ENCODE measurements at places on chromosomes 12 and 14. TPM values are rescaled to one million over a fixed set of nuclear protein-coding genes. Genes with fewer than 3 reads are reported as not detected.

The BEGAIN gene
- total RNA-seq = 1.4 TPM

The TXNRD1 gene
- total RNA-seq = 477 TPM

The ACRBP gene
- total RNA-seq = not detected

- DNase-seq = no peak
- no peak overlapping the region for H3K27ac ChIP-seq
- no peaks in the 10 kb centered on the region for H3K4me1 ChIP-seq
- no peak overlapping the region for H3K4me3 ChIP-seq
These were observed 48.8 kb upstream of the CHST11 start for GRCh38 chr12:104407922-104408321.

GRCh38 chr12:89267404-89267803 is 84.9 kb downstream of the DUSP6 start:
- H3K36me3 ChIP-seq = no peaks in the 10 kb centered on the region
- H3K4me1 ChIP-seq = peaks cover 9% of the 10 kb centered on the region
- H3K27me3 ChIP-seq = no peaks in the 10 kb centered on the region

- no peak overlapping the region for H3K4me3 ChIP-seq
- peaks cover 17% of the 10 kb centered on the region for H3K27me3 ChIP-seq
- peaks cover 15% of the 10 kb centered on the region for H3K36me3 ChIP-seq
- H3K4me1 ChIP-seq = no peaks in the 10 kb centered on the region
- DNase-seq = no peak
- no peak overlapping the region for H3K27ac ChIP-seq
These were observed 421 bp downstream of the RTL1 start for GRCh38 chr14:100903134-100903468.

DNA sequence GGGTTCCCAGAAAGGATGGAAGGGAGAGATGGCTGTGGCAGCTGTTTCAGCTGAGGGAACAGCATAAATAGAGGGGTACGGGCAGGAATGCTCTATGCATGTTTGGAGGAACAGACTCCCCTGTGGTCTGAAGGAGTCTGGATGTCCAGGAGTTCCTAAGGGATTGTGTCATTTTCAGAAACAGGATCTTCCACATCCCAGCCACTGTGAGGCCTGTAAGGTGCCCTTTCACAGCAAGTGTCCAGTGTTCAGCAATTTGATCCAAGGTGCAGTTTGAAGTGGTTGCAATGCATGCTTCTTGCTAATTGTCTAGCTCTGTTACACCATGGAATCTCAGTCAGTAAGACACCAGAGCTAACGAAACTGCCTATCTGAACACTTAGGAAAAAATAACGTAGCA is 46.7 kb upstream of the TCL1A start:
- H3K27ac ChIP-seq = no peak overlapping the region
- H3K36me3 ChIP-seq = no peaks in the 10 kb centered on the region
- H3K27me3 ChIP-seq = no peaks in the 10 kb centered on the region
- no peak overlapping the region for H3K4me3 ChIP-seq
- no peak for DNase-seq

DNA sequence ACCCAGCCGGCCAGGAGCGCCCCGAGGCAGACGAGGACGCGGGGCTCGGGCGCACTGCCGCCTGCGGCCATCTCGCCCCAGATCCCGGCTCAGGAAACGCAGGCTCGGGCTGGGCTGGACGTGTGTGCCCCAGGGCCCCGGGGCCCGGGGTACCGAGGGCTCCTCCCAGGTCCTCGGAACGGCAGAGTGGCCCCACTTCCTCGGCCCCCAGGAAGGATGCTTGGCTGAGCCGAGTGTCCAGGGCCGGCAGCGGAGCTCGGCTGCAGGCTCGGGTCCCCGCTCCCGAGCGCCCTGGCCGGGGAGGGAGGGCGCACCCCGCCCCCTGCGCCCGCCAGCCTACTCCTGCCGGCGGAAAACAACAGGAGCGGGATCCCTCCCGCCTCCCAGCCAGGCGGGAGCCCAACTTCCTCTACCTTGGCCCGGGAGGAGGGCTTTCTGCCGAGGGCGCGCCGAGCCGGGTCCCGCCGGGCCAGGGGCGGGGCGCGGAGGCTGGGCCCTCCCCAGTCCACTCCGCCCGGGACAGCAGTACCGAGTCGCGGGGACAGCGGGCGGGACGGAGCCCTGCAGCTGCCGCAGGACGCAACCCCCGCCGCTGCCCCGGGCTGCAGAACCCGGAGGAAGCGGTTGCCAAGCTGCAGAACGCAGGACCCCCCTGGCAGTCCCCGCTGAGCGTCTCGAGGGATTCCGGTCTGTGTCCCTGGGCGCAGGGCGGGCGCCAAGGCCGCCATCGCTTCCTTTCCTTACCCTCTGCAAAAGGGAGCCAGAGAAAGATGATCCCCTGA is at the start of gene VSIG10:
VSIG10 (minus strand) TSS at position 411 of the 782 bp plus-strand sequence; CDS start at position 71, 340 bp downstream.
- no peaks in the 10 kb centered on the region for H3K36me3 ChIP-seq
- no peaks in the 10 kb centered on the region for H3K4me1 ChIP-seq
- no peaks in the 10 kb centered on the region for H3K27me3 ChIP-seq
- H3K27ac ChIP-seq = no peak within 1 kb of the TSS
- H3K4me3 ChIP-seq = peak within 1 kb of the TSS; percentile 78
- DNase-seq = peak; percentile 75

GRCh38 chr12:47396902-47397663 is 308.7 kb downstream of the RPAP3 start:
- DNase-seq = no peak
- peaks cover 43% of the 10 kb centered on the region for H3K4me1 ChIP-seq
- no peak overlapping the region for H3K4me3 ChIP-seq
- H3K27ac ChIP-seq = no peak overlapping the region
- H3K36me3 ChIP-seq = no peaks in the 10 kb centered on the region

DNA sequence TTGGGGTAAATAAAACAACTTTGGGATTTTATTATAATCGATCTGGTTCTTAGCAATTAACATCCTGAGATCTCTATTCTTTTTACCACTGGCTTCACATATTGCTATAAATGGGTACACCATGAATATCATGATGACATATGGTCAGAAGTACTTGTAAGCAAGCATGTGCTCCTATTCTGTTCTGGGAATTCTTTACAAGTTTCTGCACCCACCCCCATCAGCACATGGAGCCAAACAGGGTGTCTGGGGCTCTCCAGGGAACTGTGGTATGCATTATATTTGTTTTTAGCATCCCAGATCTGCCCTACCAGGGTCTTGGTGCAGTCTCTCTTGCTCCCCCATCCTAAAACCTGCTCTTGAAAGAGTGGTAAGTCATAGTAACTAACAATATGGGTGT is 31.3 kb downstream of the DMAC2L start:
- no peak overlapping the region for H3K4me3 ChIP-seq
- no peaks in the 10 kb centered on the region for H3K27me3 ChIP-seq
- peak; percentile 13 for DNase-seq
- H3K27ac ChIP-seq = no peak overlapping the region
- no peaks in the 10 kb centered on the region for H3K36me3 ChIP-seq
- H3K4me1 ChIP-seq = peaks cover 46% of the 10 kb centered on the region

DNA sequence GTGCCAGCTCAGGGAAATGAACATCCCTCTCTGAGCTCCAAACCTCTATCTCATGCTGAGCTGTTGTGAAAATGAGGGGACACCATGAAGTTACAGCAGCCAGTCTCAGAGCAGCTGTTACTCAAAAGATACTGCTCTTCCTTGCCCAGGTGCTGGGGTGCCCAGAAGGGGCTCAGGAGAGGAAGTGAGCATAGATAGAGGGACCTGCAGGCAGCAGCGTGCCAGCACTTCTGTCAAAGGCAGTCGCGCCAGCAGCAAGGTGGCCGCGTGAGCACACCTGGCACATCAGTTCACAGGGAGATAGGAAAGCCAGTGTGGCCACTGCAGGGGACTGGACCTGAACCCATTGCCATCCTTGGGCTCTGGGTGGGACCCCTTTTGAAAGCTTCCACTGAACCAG is 27.8 kb downstream of the C14orf132 start:
- H3K27ac ChIP-seq = no peak overlapping the region
- DNase-seq = no peak
- H3K4me3 ChIP-seq = no peak overlapping the region
- H3K27me3 ChIP-seq = no peaks in the 10 kb centered on the region
- H3K36me3 ChIP-seq = no peaks in the 10 kb centered on the region

DNA sequence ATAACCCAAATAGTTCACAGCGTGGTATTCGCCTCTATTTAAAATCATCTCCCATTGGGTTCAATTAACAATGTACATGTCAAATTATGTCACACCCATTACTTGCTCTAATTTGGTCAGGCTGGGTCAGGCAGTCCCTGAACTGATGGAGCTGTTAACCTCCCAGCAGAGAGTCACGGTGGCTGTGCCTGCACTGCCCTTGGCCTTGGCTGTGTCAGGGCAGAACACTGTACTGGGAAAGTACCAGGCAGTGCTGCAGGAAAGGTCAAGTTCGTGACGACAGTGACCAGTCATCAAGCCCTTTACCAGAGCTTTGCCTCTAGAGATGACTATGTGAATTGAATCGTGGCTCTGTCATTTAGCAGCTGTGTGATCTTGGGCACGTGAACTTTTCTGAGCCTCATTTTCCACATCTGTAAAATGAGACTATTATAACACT is 100.0 kb downstream of the ARF6 start:
- H3K4me3 ChIP-seq = no peak overlapping the region
- H3K27ac ChIP-seq = peak overlapping the region; percentile 62
- no peaks in the 10 kb centered on the region for H3K36me3 ChIP-seq
- peaks cover 33% of the 10 kb centered on the region for H3K4me1 ChIP-seq
- no peaks in the 10 kb centered on the region for H3K27me3 ChIP-seq

GRCh38 chr12:82838131-82838551 is 151.4 kb downstream of the TMTC2 start:
- H3K27me3 ChIP-seq = no peaks in the 10 kb centered on the region
- DNase-seq = no peak
- H3K4me1 ChIP-seq = peaks cover 21% of the 10 kb centered on the region
- H3K36me3 ChIP-seq = no peaks in the 10 kb centered on the region
- no peak overlapping the region for H3K27ac ChIP-seq

DNA sequence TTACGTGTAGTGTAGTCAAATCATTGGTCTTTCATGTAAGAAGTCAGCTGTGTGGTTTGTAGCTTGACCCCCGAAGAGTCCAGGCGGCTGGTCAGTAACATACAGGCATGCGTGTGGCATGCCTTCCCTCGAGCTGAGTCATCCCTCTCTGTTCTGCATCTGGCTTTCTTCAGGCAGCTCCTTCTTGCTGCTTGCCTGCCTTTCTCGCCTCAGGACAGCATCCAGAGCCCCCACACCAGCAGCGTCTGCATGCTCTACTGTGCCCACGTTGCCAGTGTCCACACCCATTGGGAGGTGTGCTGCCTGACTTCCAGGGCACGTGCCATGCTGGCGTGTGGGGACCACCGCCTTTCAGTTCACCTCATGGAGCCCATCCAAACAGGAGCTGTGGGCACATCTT is 96.8 kb downstream of the EP400 start:
- H3K27ac ChIP-seq = peak overlapping the region; percentile 62
- peaks cover 14% of the 10 kb centered on the region for H3K36me3 ChIP-seq
- no peaks in the 10 kb centered on the region for H3K27me3 ChIP-seq
- peak; percentile 94 for DNase-seq

GRCh38 chr12:84075991-84076390 is 836.6 kb downstream of the SLC6A15 start:
- H3K4me3 ChIP-seq = no peak overlapping the region
- no peaks in the 10 kb centered on the region for H3K27me3 ChIP-seq

Data from GM23248 (cell line).